ENCODE measurements at places on chromosomes 16 and 17.
A peak's percentile ranks its signal among the peaks of the same experiment; 100 is the strongest.

GRCh38 chr16:50844840-50845239, 103.0 kb downstream of the CYLD start:
- DNase-seq = no peak

DNA sequence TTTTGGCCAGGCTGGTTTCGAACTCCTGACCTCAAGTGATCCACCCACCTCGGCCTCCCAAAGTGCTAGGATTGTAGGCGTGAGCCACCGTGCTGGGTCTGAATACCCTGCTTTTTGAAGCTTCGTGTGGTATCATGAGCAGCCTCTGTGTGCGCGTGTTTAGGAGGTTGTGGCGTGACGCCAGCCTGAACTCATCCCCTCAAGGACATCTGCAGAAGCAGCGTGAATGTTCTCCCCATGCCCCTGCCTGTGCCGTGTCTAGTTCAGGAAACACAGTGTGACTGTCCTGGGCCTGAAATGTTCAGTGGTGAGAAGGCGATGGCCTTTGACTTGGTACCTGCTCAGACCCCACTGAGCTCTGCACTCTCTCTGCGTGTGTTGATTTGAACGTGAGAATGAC, 35.6 kb downstream of the RNF213 start:
- no peak for DNase-seq

DNA sequence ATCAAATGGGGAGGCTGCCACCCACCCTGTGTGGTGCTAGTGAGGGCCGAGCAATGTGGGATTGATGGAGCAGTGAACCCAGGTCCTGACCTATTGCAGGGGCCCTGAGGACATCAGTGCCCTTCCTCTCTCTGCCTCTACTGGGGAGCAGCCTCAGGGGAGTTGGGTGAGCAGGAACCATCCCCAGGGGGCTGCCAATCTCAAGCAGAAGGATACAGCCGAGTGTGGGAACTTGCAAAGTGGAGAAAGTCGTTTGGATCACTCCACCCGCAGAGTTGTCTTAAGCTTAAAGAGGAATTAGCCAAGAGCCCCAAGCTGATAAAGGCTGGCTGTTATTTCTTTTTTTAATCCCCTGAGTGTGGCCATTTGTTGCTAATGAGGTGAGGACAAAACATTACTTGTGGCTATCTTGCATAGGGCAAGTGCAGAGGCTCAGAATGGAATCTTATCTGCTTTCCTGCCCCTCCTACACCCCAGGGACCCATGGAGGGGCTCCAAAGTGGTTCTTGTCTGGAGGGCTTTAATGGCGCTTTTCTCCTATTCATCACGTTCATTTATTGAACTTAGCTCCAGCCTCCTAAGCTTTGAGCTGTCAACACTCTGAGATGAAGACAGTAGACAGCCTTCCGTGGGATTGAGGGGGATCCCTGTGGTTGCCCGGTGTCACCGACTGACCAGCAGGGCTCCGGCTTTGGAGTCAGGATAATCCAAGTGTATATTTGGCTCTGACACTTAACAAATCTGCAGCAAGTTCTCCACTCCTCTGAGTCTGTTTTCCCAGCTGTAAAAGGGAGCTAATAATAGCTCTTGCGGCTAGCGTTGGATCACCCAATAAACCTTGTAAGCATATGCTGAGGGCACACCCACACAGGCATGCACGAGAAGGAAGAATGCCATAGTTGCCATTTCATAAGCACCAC, 45.1 kb downstream of the MYH11 start:
- DNase-seq = peak; percentile 88

DNA sequence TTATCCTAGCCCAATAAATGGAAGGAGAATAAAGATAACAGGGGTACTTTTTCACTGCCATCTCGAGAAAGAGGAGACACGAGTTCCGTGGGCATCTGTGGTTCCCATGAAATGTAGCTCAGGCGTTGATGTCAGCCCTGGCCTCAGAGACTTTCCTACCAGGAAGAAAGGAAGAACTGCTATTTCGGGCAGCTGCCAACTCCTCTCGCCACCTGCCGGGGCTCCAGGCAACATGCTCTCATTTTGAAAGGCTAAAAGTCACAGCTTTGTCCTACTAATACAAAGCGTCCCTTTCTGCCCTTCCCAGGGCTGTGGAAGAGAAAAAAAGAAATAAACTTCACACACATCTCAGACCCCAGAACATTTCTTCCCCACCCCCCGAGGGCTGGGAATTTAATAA, 65.8 kb downstream of the DHRS7C start:
- no peak for DNase-seq

GRCh38 chr16:8642146-8642545, 20.6 kb downstream of the METTL22 start:
- no peak for DNase-seq

All from inflammatory macrophage (primary cell).